Activated T-cell treated with anti-CD3 and anti-CD28 coated beads, Interleukin-2, amount 50 U/mL, for 48 hours (primary cell): ENCODE measurements at places on chromosomes 1 and 21.

GRCh38 chr1:53850082-53850673 lies 12.1 kb upstream of the NDC1 start:
- DNase-seq, result no peak

DNA sequence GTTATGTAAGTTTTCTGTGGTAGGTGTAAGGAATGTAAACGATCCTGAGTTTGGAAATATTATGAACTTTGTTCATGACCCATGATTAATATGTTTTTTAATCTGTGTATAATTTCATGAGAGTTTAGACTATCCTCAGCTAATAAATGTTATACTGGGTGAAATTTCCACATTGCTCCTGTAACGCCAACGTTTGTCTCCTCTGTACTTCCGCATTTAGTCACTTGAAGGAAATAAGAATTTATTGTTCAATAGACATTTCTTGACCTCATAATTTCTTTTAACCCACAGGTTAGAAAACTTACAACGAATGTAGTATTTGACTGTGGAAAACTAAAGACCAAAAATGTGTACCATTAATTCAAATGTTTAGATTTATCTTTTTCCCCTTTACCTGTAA lies 876 bp downstream of the KCNJ15 start:
- no peak for DNase-seq

GRCh38 chr1:112533029-112533428 lies 24.3 kb downstream of the WNT2B start:
- no peak for DNase-seq

- peak; percentile 82 for DNase-seq
Measured at GRCh38 chr1:21607549-21608529, 61.3 kb downstream of the RAP1GAP start.

DNA sequence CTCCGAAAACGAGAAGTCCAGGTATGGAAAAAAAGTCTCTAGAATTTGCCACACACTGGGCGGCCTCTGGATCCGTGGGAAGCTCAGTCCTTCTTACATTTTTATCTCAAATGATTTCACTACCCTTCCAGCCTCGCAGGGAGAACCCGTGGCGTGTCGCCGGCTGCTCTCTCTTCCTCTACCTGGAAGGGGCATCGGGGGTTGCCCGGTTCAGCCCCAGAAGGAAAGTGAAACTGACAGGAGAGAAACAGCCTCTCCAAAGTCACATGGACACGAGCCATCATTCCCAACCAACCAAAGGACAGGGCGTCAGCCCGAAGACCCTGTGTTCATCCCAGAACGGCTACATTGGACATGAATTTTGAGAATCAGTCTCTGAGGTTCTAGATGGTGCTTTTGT lies 182.5 kb downstream of the ADSS2 start:
- no peak for DNase-seq

- DNase-seq, result no peak
Measured at GRCh38 chr1:106944721-106945120, 111.8 kb upstream of the PRMT6 start.

GRCh38 chr1:170617591-170618330 lies 46.2 kb upstream of the PRRX1 start:
- DNase-seq, result no peak

- no peak for DNase-seq
Measured at GRCh38 chr1:162372159-162373071, 4.2 kb downstream of the SPATA46 start.

DNA sequence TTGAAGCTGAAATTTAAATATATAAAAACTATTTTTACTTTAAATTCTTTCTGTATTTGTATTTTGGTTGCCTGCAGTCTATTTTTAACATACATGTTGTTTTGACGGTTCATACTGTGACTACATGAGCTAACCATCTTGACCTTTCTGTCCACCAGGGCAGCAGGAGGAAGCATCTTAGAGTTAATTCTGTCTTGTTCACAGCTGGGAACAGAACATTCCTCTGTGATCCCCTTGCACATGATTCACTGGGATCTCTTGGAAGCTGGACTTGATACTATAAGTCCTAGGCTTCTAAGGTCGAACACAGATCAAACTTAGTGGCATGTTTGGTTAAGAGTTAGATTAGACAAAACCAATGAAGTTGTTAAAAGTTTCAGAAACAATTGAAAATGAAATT lies 99.7 kb downstream of the NFIA start:
- no peak for DNase-seq

DNA sequence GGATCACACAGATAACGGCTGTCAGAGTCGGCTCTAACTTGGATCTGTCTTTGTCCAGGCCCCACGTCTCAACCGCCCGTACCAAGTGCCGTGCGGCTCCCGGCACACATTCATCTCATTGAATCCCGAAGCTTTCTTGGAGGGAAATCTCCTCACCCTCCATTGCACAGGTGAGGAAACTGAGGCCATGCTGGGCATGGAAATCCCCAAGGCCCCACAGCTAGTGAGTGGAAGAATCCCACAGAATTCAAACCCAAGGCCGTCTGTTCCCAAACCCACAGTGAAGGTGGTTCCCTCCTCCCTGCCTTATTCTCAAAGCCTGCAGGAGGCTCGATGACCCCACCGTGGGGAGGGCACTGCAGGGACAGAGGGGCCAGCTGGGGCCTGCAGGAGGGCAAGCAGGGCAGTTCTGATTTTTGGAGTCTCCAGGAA lies 437.9 kb downstream of the MATN1 start:
- DNase-seq, result no peak

DNA sequence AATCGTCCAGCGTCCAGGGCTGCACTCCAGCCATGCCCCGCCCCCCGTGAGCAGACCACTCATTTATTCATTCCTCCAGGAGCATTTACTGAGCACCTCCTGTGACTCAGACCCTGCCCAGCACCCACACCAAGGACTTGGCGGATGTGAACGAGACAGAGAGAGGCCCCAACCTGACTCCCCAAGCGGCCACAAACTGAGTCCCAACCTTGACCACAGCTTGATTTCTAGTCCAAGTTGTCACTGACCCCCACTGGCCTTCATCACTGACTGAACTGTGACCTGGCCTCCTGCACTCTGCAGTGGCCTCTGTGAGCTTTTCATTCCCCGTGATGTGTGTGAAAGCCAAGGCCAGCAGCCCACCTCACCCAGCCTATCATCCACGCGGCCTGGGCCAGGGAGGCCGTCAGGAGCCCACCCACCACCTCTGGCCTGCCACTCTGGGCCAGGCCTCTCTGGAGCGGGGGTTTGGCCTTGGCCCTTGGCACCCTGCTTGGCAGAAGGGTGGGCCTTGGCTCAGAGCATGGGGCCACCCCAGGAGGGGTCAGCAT lies 19.3 kb upstream of the RUNX3 start:
- no peak for DNase-seq

- DNase-seq, result no peak
Measured at GRCh38 chr1:77996734-77997133, 8.0 kb upstream of the DNAJB4 start.

DNA sequence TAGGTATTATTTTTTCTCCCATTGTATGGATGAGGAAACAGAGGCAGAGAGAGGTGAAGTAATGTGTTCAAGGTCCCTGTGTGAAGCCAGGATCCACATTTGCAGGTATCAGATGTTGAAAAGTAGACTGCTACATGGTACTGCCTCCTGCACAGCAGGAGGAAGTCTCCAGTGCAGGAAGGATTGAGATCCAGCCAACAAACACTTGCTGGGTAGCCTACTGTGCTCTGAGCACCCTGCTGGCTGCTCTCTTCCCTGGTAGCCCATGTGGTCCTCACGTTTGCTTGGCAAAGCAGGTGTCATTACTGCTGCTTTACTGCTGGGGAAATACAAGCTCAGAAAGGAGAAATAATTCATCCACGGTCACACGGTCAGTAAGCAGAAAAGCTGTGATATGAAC lies 21.3 kb upstream of the GRIK3 start:
- no peak for DNase-seq

- DNase-seq, result no peak
Measured at GRCh38 chr1:116751146-116751545, 3.1 kb upstream of the CD2 start.

DNA sequence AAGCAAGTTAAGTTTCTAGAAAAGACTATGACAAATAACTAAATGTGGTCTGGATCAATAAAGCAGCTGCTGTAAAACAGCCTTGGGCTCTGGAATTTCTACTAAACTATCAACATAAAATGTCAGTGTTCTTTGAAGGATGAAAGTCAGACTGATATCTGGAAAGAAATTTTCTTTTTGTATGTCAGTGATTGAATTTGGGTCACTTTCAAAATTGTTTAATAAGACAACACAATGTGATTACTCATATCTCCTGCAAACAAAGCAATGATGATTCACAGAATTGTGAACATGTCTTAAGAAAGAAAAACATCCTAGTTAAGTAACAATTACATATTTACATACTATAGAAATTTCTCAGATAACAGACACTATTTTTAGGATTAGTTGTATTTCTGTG lies 826.4 kb downstream of the PLA2G4A start:
- no peak for DNase-seq

DNA sequence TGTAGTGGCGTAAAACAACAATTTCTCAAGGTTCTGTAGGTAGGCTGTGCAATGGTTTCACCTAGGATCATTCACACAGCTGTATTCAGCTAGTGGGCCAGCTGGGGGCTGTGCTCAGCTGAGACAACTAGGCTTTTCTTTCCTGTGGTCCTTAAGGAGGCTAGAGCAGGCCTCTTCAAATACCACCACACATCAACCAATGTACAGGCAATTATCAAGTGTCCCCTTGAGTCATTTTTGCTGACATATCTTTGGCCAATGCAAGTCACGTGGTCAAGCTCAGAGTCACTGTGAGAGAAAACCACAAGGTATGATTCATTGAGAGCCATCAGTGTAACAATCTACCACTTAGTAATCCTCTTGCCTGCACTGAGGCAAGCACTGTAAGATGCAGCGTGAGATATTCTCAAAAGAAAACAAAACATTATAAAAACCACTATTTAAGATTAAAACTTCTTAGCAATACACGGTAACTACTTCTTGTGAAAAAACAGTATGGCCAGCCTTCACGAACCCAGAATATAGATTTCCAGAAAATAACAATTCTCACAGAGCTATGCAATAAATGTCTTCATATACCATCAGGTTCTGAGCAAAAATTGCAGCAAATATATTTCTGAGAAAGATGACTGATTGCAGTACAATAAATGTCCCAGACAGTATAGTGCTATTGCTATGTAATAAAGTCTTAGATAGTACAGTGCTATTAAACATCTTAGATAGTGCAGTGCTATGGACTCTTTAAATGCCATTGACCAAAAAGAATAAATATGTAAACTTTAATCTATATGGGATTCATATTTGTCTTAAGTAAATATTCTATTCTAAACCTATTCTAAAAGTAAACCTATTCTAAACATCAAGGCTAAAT lies 55.3 kb downstream of the NME7 start:
- DNase-seq, result peak; percentile 47
